ENCODE measurements at places on chromosomes 1 and 21. TPM values are rescaled to one million over a fixed set of nuclear protein-coding genes. Genes with fewer than 3 reads are reported as not detected.

The GBP7 gene
- total RNA-seq = not detected

The LPAR3 gene
- total RNA-seq = 0.35 TPM

The ZNF678 gene
- 1.6 TPM for total RNA-seq

The CD48 gene
- not detected for total RNA-seq

The C1orf141 gene
- total RNA-seq = not detected

The PERM1 gene
- 0.29 TPM for total RNA-seq

The SMIM1 gene
- total RNA-seq = 2.1 TPM

The KIAA0040 gene
- total RNA-seq = 0.16 TPM

The DEGS1 gene
- 149 TPM for total RNA-seq

The C1orf87 gene
- total RNA-seq = not detected

The UTP11 gene
- 70.4 TPM for total RNA-seq

The OPTC gene
- total RNA-seq = not detected

The TNNT2 gene
- total RNA-seq = not detected

The GPR52 gene
- not detected for total RNA-seq

The SLC1A7 gene
- not detected for total RNA-seq

The FGR gene
- total RNA-seq = not detected

The OR2T29 gene
- not detected for total RNA-seq

The PHC2 gene
- total RNA-seq = 90.5 TPM

The RIPK4 gene
- 13.4 TPM for total RNA-seq

The PFKFB2 gene
- total RNA-seq = 6.4 TPM

The TMPRSS3 gene
- not detected for total RNA-seq

The DLGAP3 gene
- 0.18 TPM for total RNA-seq

The GJA5 gene
- not detected for total RNA-seq

The SUSD4 gene
- total RNA-seq = 0.34 TPM

The PLPPR4 gene
- not detected for total RNA-seq

The FCMR gene
- 7.0 TPM for total RNA-seq

The WDR64 gene
- total RNA-seq = not detected

The VCAM1 gene
- not detected for total RNA-seq

The USP16 gene
- 24.9 TPM for total RNA-seq

The GPR157 gene
- 4.9 TPM for total RNA-seq

The CRP gene
- not detected for total RNA-seq

The RXFP4 gene
- total RNA-seq = not detected

The BRDT gene
- not detected for total RNA-seq

The SH2D5 gene
- 16.8 TPM for total RNA-seq

The LCE1E gene
- not detected for total RNA-seq

The SPRR3 gene
- not detected for total RNA-seq

The FCRL2 gene
- total RNA-seq = not detected

The HMCN1 gene
- 0.27 TPM for total RNA-seq

The CALML6 gene
- 0.24 TPM for total RNA-seq

The PROX1 gene
- 0.14 TPM for total RNA-seq
